ENCODE measurements at places on chromosomes 2 and 18.

DNA sequence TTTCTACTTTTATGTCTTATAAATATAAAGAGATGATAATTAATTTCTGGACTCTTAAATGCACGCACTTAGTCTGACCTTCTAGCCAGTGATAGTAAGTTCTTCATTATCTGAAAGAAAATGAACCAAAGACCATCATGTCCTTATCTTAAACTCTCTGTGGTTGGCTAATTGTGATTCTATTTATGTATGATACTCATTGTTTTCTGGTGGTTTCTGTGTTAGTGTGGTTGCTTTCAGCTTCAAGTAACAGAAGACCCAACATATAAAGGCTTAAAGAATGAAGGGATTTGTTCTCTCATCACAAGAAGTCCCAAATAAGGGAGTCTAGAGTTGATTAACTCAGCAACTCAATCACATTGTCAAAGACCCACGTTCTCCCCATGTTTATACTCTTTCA, 225.2 kb upstream of the TANK start:
- DNase-seq = no peak

GRCh38 chr2:10408649-10409579, 39.2 kb downstream of the ODC1 start:
- peak; percentile 68 for DNase-seq

- no peak for DNase-seq
These were observed 148.1 kb downstream of the SLC4A3 start for GRCh38 chr2:219775506-219775905.

DNA sequence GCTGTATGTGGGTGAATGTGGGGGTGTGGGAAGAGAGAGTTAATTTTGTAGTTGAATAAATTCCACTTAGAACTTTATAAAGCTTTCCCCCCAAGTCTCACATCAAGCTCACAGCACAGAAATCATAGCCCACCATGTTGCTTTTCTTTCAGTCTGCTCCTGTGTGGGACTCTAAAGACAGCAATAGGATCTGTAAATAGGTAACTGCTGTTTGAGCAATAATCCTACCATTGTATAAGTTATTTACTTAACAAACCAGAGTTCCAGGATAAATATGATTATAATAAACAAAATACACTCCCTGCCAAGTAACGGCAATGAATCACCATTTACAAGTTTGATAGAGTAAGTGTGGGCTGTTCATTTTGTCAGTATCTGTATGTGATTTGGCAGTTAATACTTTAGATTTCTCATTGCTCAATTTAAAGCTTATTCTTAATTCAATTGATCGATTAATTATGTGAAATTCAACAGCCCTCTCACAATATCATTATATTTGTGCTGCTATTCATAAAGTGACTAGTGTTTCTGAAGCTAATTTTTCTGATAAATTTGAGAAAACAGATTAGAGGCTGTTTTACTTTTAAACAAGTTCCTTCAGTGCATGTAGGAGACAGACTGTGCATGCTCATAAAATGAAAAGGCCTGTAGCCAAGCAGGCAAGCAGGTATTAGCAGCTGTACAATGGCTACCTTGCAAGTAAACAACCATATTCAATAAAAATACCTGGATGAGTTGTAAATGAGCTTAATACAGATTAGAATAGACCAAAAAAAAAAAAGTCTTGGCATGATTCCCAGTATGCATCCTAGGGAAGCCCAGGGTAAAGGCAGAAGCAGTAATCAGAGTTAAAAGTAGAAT, 142.7 kb downstream of the PDE11A start:
- DNase-seq = no peak

DNA sequence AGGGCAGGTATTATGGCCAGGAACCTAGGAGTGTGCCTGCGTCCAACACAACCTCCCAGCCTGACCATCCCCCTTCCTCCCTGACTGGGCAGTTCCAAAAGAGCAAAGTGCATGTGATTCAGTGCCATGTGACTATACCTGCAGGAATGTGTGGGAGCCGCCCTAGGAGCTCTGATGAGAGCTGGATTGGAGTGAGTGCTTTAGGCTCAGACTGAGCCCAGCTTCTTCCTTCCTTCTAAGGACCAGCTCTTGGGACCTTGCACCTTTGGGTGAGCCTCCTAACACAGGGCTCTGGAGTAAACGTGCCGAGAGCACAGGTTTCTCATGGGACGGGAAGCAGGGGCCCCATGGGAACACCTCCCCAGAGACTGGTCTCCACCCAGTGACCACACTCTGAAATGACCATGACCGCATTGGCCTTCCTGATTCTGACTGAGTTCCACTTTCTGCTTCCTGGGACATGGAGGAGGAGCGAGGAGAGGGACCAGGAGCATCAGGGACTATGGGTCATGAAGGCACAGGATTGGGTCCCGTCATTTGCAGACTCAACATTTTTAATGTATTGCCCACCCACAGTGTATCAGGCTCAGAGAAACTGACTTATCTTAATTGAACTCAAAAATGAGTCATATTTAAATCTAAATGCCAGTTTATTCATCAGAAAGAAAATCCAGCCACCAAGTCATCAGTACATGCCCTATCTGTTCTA, 87.8 kb upstream of the BCL2L11 start:
- DNase-seq = peak; percentile 8

DNA sequence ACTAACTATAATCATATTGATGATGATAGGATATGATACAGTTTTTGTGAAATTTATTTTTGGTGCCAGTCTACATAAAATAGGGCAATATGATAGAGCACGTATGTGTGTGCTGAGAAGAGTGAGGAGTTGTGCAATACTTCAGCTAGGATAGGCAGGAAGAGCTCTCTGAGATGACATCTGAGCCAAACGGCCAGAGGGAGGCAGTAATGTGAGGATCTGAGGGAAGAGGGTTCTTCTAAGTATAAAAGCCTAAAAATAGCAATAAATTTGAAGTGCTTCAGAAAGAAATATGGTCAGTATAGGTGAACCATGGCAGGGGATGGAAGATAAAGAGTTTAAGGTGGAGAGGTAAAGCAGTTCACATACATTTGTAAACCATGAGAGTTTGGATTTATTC, 102.5 kb downstream of the OLA1 start:
- DNase-seq = peak; percentile 29
